ENCODE measurements at places on chromosomes 11 and 22.

- no peak overlapping the region for H3K4me3 ChIP-seq
- no peaks in the 10 kb centered on the region for H3K27me3 ChIP-seq
- H3K4me1 ChIP-seq = no peaks in the 10 kb centered on the region
- no peak overlapping the region for H3K27ac ChIP-seq
- no peaks in the 10 kb centered on the region for H3K36me3 ChIP-seq
- DNase-seq = no peak
Measured at GRCh38 chr11:116439361-116439677, 333.5 kb downstream of the BUD13 start.

DNA sequence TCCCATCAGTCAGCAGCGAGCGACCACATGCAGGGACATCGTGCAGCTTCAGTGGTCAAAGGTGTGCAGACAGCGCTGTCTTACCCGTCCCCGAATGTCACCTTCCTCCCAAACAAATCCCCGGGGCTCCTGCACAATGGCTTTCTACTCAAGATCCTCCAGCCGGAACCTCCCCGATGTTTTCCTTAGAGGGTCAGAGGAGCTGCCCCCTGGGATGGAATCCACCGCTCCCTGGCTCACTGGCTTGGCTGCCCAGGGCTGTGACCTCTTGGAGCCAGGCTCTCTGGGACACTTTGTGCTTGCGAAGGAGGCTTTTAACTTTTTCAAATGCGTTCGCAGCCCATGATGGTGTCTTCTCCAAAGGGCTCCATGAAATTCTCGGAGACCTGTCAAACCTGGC lies 17.3 kb upstream of the FGF19 start:
- H3K4me3 ChIP-seq = no peak overlapping the region
- no peak overlapping the region for H3K27ac ChIP-seq
- no peaks in the 10 kb centered on the region for H3K27me3 ChIP-seq

DNA sequence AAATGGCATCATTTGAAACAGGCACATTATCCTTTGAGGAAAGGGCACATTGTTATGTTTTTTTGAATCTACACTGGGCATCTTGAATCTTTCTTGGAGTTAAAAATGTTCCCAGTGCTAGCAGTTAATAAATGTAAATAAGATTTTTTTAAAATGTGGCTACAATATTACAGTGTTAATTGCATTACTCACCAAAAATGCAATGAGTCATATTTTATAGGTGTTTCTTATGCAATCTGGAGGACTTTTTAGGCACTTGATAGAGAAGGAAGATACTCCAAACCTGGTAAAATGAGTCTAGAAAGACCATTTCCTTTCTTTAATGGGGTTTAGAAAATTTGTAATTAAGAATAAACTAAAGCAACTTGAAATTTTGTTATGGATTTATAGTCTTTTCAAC lies 238.0 kb downstream of the METTL15 start:
- no peak overlapping the region for H3K4me3 ChIP-seq
- no peak for DNase-seq
- H3K36me3 ChIP-seq = no peaks in the 10 kb centered on the region
- H3K27me3 ChIP-seq = no peaks in the 10 kb centered on the region

DNA sequence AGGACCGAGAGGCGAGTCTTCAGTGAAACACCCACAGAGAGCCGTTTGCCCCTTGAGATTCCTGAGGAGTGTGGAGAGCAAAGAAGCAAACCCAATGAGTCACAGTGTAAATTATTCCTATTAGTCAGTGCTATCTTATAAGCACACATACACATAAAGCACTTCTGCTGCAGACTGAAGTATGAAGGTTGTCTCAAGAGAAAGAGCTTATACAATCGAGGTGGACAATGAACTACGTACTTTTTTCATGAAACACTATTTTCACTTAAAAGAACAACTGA lies 37.3 kb downstream of the GALNT18 start:
- H3K36me3 ChIP-seq = no peaks in the 10 kb centered on the region
- DNase-seq = no peak

GRCh38 chr11:7538031-7538430 lies 24.2 kb downstream of the PPFIBP2 start:
- no peak overlapping the region for H3K27ac ChIP-seq
- no peaks in the 10 kb centered on the region for H3K36me3 ChIP-seq
- DNase-seq = no peak
- no peak overlapping the region for H3K4me3 ChIP-seq

DNA sequence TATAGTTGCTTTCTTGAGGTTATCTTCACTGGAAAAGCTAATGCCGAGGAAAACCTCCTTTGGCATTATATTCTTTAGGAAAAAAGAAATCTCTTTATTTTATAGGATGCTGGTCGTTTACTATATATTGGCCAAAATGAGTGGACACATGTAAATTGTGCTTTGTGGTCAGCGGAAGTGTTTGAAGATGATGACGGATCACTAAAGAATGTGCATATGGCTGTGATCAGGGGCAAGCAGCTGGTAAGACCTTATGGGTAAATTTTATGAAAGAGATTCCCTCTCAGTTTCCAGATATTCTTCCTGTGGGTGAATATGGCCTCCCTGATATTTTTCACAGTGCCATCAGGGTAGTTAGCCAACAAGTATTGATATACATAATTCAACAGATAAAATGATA lies 29.4 kb upstream of the TTC36 start:
- no peak overlapping the region for H3K4me3 ChIP-seq
- no peaks in the 10 kb centered on the region for H3K4me1 ChIP-seq
- no peak overlapping the region for H3K27ac ChIP-seq
- H3K36me3 ChIP-seq = peaks cover 25% of the 10 kb centered on the region
- no peak for DNase-seq

GRCh38 chr22:36257308-36257707 lies 4.4 kb downstream of the APOL1 start:
- no peaks in the 10 kb centered on the region for H3K36me3 ChIP-seq
- no peaks in the 10 kb centered on the region for H3K27me3 ChIP-seq
- H3K4me1 ChIP-seq = peaks cover 11% of the 10 kb centered on the region
- H3K4me3 ChIP-seq = no peak overlapping the region

DNA sequence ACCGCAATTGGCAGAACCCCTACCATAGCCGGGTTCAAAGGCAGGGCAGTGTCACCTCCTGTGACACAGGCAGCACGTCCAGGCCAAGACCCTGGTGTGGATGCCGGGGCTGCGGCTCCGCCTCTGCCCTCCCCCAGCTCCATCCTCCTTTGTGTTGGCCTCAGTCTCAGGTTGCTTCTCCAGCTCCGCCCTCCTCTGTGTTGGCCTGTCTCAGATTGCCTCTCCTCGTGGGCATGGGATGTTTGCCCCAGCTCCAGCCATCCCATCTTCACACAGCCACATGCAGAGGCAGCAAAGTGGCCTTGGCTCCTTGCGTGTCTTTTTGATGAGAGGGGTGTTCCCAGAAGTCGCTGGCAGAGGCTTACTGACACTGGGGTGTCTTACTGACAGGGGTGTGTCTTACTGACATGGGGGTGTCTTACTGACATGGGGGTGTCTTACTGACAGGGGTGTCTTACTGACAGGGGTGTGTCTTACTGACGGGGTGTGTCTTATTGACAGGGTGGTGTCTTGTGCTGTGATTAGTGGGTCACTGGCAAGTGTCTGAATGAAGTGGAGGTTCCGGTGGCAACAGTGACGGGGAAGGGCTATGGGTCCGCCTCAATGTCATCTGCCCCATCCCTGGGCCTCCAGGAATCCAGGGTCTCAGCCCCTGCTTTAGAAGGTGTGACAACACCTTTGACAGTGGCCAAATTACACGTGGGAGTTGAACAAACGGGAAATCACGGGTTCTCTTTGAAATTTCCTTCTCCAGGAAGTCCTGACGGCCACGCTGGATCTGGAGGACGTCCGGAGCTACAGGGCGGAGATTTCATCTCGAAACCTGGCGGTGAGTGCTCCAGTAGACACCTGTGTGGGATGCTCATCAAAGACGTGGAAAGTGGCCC lies 24.9 kb downstream of the NADSYN1 start:
- no peak overlapping the region for H3K27ac ChIP-seq
- peak; percentile 65 for DNase-seq
- H3K36me3 ChIP-seq = peaks cover 6% of the 10 kb centered on the region
- H3K4me1 ChIP-seq = peaks cover 2% of the 10 kb centered on the region
- no peaks in the 10 kb centered on the region for H3K27me3 ChIP-seq
- no peak overlapping the region for H3K4me3 ChIP-seq

- no peaks in the 10 kb centered on the region for H3K4me1 ChIP-seq
- no peak for DNase-seq
- H3K27ac ChIP-seq = no peak overlapping the region
- H3K4me3 ChIP-seq = no peak overlapping the region
- H3K27me3 ChIP-seq = no peaks in the 10 kb centered on the region
Measured at GRCh38 chr11:16031210-16031609, 325.1 kb downstream of the SOX6 start.

GRCh38 chr11:126146454-126147192 lies 64.8 kb downstream of the RPUSD4 start:
- no peaks in the 10 kb centered on the region for H3K27me3 ChIP-seq
- DNase-seq = peak; percentile 63
- H3K4me1 ChIP-seq = peaks cover 9% of the 10 kb centered on the region
- H3K4me3 ChIP-seq = no peak overlapping the region
